ENCODE measurements at places on chromosomes 4 and X. TPM values are rescaled to one million over a fixed set of nuclear protein-coding genes. Genes with fewer than 3 reads are reported as not detected.

- no peak overlapping the region for H3K27ac ChIP-seq
- H3K4me3 ChIP-seq, result no peak overlapping the region
- H3K27me3 ChIP-seq, result no peaks in the 10 kb centered on the region
- no peak for DNase-seq
- H3K4me1 ChIP-seq, result no peaks in the 10 kb centered on the region
These were observed 39.5 kb downstream of the NEIL3 start for GRCh38 chr4:177349191-177349590.

GRCh38 chr4:54683616-54684346 is 26.0 kb downstream of the KIT start:
- H3K27ac ChIP-seq, result no peak overlapping the region
- H3K4me3 ChIP-seq, result no peak overlapping the region
- no peaks in the 10 kb centered on the region for H3K4me1 ChIP-seq

DNA sequence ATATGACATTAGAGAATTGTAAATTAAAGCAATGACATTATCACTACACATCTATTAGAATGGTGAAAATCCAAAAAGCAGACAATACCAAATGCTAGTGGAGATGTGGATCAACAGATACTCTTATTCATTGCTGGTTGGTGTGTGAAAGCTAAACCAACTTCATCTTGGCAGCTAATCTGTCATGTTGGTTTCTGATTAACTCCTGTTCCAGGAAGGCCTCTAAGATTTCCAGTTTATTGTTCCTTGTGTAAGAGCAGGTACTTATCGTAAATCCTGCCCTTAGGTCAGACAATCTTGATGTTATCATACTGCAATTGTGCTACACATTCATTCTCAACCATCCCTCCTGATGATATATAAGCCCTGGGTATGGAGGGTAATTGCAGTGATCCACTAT is 809.0 kb upstream of the DIAPH2 start:
- no peaks in the 10 kb centered on the region for H3K36me3 ChIP-seq
- DNase-seq, result no peak
- H3K4me1 ChIP-seq, result no peaks in the 10 kb centered on the region
- no peaks in the 10 kb centered on the region for H3K27me3 ChIP-seq
- H3K4me3 ChIP-seq, result no peak overlapping the region

The FAM13A gene
- 17.2 TPM for total RNA-seq

DNA sequence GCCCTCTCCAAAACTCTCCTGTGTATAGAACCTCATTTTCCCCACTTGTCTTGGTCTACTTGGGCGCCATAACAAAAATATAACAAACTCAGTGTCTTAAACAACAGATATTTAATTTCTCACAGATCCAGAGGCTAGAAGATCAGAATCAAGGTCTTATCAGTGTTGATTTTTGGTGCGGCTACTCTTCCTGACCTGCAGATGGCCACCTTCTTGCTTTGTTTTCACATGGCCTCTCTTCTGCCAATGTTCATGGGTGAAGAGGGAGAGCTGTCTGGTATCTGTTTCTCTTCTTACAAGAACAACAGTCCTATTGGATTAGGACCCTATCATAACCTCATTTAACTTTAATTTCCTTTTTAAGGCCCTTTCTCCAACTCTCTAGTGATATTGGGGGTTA is 177.3 kb downstream of the PABPC4L start:
- H3K36me3 ChIP-seq, result no peaks in the 10 kb centered on the region
- no peaks in the 10 kb centered on the region for H3K27me3 ChIP-seq
- no peak overlapping the region for H3K27ac ChIP-seq
- DNase-seq, result peak; percentile 34
- H3K4me1 ChIP-seq, result no peaks in the 10 kb centered on the region

DNA sequence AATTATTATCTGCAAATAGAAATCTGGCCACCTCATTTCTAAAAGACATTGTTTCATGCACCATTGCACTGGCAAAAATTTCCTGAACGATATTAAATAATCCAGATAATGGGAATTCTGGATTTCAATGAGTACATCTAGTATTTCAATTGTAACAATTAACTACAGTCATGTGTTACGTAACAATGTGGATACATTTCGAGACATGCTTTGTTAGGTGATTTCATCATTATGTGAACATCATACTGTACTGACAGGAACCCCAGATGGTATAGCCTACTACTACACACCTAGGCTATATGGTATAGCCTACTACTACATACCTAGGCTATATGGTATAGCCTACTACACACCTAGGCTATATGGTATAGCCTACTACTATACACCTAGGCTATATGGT is 14.8 kb downstream of the LAMTOR3 start:
- H3K36me3 ChIP-seq, result no peaks in the 10 kb centered on the region
- no peak overlapping the region for H3K4me3 ChIP-seq
- no peak for DNase-seq
- no peaks in the 10 kb centered on the region for H3K4me1 ChIP-seq
- H3K27ac ChIP-seq, result no peak overlapping the region

- no peaks in the 10 kb centered on the region for H3K4me1 ChIP-seq
- H3K36me3 ChIP-seq, result no peaks in the 10 kb centered on the region
- no peak overlapping the region for H3K27ac ChIP-seq
- no peak overlapping the region for H3K4me3 ChIP-seq
These were observed 539.6 kb upstream of the PRKX start for GRCh38 chrX:4253092-4253491.

DNA sequence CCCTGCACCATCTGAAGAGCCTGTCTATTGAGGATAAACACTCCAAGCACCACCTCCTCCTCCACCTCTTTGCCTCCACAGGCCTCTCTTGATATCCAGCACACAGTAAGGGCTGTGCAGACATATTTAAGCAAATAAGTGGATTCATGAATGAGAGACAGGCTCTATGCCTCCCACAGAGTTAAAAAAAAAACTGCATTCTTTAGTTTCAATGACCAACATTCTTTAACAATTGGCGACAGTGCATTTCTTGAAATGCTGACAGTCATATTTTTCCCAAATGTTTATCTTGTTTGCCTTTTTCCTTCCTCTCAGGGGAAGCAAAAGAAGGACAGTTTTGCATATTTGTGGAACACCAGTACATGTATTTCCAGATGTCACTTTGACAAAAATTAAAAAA is 38.6 kb downstream of the MXRA5 start:
- DNase-seq, result no peak
- H3K36me3 ChIP-seq, result no peaks in the 10 kb centered on the region
- no peaks in the 10 kb centered on the region for H3K27me3 ChIP-seq
- no peaks in the 10 kb centered on the region for H3K4me1 ChIP-seq

DNA sequence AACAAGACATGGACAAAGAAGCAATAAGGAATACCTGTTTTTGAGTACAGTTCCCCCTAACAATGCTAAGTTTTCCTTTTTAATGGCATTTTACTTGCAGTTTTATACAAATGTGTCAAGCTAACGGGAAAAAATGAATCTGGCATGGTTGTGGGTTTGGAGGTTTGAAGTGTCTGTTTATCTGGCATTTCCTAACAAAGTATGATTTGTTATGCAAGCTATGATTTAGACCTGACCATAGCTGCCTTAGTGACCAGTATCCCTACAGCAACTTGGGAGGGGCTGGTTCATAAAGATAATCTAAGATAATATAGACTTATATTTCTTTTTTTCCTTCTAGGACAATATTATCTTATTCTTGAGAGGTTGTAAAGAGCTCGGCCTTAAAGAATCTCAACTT is 60.6 kb downstream of the LIMCH1 start:
- DNase-seq, result no peak
- H3K4me3 ChIP-seq, result no peak overlapping the region
- peaks cover 10% of the 10 kb centered on the region for H3K4me1 ChIP-seq
- H3K27me3 ChIP-seq, result no peaks in the 10 kb centered on the region
- no peaks in the 10 kb centered on the region for H3K36me3 ChIP-seq

DNA sequence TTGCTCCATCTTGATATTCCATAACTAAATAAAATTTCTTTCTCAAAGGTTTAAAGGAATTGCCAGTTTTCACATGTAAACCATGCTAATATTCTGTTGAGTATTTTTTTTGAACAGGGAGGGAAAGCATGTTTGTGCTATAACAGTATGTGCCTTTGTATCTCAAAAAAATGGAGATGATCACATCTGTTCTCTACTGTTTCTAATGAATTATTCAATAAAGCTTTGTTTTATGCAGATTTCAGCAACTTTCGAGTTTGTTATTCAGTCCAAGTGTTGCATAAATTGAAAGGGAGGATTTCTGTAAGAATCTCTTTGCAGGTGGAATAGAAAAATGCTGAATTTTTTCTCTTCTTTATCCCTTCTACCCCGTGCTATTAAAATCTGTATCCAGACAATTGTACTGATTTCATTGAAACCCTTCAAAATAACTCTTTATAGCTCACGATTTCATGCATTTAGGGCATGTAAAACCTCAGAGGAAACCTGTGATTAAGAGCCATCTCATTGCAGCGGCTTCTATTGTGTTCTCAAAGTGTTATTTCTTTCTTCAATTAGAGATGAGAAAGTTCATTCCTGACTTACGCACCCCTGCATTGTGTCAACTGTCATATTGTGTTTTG is 42.1 kb downstream of the NEIL3 start:
- H3K4me1 ChIP-seq, result no peaks in the 10 kb centered on the region
- no peak overlapping the region for H3K4me3 ChIP-seq
- H3K36me3 ChIP-seq, result peaks cover 3% of the 10 kb centered on the region
- no peak overlapping the region for H3K27ac ChIP-seq
- H3K27me3 ChIP-seq, result no peaks in the 10 kb centered on the region
- DNase-seq, result no peak

GRCh38 chr4:74635490-74636123 is 158.7 kb downstream of the BTC start:
- no peaks in the 10 kb centered on the region for H3K27me3 ChIP-seq
- no peak overlapping the region for H3K4me3 ChIP-seq
- H3K27ac ChIP-seq, result peak overlapping the region; percentile 94
- H3K4me1 ChIP-seq, result peaks cover 88% of the 10 kb centered on the region
- DNase-seq, result peak; percentile 79

DNA sequence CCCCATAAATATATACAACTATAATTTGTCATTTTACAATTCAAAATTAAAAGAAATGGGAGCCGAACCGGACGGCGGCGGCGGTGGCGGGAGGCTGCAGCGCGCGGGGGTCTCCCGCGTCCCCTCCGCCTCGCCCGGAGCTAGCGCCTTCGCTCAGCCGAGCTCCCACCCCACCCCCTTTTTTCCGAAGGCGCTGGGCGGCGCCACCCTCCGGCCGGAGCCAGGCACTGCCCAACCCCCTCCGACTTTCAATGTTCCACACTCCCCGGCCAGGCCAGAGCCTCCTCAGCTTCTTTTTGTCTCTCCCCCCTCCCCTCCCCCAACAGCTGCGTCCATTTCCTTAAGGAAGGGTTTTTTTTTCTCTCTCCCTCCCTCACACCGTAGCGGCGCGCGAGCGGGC is 214.1 kb upstream of the GEMIN8 start:
- H3K4me3 ChIP-seq, result no peak overlapping the region
- no peak for DNase-seq

The DCAF4L1 gene
- total RNA-seq, result 0.39 TPM

The KDR gene
- 0.52 TPM for total RNA-seq

The RNF4 gene
- 62.3 TPM for total RNA-seq

The OTC gene
- not detected for total RNA-seq

The SLC9B1 gene
- total RNA-seq, result 0.74 TPM

GRCh38 chrX:11628399-11628798 is 37.3 kb downstream of the ARHGAP6 start:
- H3K27ac ChIP-seq, result no peak overlapping the region
- no peaks in the 10 kb centered on the region for H3K36me3 ChIP-seq
- DNase-seq, result no peak
- H3K4me3 ChIP-seq, result no peak overlapping the region
- H3K4me1 ChIP-seq, result no peaks in the 10 kb centered on the region
- no peaks in the 10 kb centered on the region for H3K27me3 ChIP-seq

DNA sequence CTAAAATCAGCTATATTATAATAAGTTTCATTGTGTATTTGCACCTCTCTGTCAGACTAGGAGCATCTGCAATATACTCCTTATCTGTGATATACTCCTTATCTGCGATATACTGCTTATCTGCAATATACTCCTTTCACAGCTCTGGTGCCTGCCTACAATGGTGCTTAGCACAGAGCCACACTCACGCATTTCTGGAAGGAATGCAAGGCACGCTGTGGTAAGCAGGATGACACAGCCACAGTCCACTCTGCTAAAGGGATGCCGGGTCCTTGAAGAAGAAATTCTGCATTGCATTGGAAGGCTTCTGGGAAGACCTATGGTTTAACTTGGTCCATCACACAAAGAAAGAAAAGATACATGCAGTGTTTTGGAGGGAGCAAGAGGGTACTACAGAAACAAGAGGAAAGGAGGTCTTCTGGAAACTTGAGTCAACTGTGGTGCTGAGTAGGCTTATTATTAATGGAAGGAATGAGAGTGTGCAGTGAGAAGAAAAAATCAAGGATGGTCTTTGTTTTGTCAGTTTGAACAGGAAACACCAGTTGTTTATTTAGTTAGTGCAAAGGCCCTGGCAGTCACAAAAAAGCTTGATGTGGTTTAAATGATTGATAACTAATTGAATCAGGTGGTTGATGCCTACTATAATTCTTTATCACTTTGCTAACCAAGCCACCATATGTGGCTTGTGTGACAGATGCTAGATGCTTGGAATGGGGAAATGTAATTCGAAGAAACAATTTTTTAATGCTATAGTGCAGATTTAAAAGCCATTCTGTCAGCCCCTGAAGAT is 342.3 kb downstream of the GRXCR1 start:
- no peak overlapping the region for H3K27ac ChIP-seq
- no peak overlapping the region for H3K4me3 ChIP-seq
- no peak for DNase-seq
- H3K4me1 ChIP-seq, result no peaks in the 10 kb centered on the region

The ZNF185 gene
- 15.8 TPM for total RNA-seq

DNA sequence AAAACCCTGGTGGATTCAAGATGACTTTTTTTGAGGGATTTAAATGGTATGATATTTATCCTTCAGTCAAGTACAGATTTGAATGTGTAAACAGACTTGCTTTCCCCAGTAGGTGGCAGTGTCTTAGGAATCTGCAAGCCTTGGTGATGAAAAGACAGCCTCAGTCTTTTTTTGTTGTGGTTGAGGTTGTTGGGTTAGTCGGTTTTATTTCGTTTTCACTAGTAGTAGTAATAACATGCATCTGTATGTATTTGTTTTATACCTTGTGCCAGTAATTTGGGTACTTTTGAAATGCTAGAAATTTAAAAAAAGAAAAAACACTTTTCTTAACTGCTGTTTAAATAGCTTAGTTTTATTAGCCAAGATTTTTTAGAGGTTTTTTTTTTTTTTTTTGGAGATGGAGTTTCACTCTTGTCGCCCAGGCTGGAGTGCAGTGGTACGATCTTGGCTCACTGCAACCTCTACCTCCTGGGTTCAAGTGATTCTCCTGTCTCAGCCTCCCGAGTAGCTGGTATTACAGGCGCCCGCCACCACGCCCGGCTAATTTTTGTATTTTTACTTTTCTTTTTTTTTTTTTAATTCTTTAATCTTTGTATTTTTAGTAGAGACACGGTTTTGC is 39.2 kb downstream of the COPS4 start:
- DNase-seq, result peak; percentile 65
- peaks cover 15% of the 10 kb centered on the region for H3K4me1 ChIP-seq
- H3K4me3 ChIP-seq, result no peak overlapping the region
- no peak overlapping the region for H3K27ac ChIP-seq
- H3K36me3 ChIP-seq, result 0 out of 2 replicates have a peak, but pooled peaks cover 2% of the 10 kb centered on the region

Data from HCT116 (cell line).